ENCODE measurements at places on chromosomes 12 and 14. TPM values are rescaled to one million over a fixed set of nuclear protein-coding genes. Genes with fewer than 3 reads are reported as not detected.

DNA sequence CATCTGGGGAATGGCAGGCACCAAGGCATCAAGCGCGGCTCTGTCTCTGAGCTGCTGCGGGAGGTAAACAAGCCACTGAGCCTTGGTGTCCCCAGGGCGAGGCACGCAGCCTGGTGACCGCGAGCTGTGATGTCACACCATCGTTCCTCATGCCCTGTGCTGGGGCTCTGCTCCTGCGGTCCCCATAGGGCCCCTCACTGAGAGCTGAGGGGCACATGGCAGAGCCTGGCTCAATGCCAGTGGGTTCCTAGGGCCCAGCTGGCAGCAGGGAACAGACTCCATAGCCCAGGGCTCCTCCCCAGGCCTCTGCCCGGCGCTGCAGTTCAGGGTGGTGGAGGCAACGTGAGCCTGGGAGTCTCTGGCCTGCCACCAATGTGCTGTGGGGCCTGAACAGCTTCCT, 22.6 kb downstream of the CHGA start:
- no peaks in the 10 kb centered on the region for H3K4me1 ChIP-seq
- no peak for DNase-seq
- no peak overlapping the region for H3K4me3 ChIP-seq
- no peaks in the 10 kb centered on the region for H3K36me3 ChIP-seq
- H3K27me3 ChIP-seq: no peaks in the 10 kb centered on the region

- H3K27ac ChIP-seq: peak overlapping the region; percentile 95
- DNase-seq: peak; percentile 24
- H3K4me3 ChIP-seq: peak overlapping the region; percentile 50
Observed at GRCh38 chr12:32139064-32139421, 32.4 kb downstream of the BICD1 start.

DNA sequence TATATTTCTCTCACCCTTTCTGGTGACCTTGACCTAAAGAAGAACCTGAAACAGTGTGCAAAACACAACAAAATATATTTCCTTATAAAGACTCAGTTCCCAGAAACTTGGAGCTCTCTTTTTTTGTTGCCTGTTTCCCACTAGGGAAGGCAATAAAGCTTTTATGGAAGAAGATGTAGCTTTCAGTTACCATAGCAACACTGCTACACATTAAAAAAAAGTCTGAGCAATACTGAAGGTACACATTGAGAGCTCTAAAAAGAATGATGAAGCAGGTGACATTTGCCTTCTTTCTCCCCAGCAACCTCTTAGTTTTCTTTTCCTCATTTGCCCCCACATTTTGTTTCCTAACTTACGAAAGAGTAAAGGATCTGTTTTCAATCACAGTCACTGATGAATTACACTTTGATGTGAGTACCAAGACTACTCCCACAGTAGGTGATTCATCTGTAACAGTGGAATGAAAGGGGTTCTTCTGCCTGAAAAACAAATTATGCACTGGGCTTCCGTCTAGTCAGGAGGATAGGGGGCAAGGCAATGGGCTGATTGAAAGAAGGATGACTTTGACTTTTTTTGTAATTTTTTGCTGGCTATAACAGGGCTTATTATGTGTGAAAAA, 1.1 kb upstream of the CATSPERB start:
- no peaks in the 10 kb centered on the region for H3K4me1 ChIP-seq
- no peaks in the 10 kb centered on the region for H3K36me3 ChIP-seq
- no peak for DNase-seq
- no peaks in the 10 kb centered on the region for H3K27me3 ChIP-seq
- H3K27ac ChIP-seq: no peak overlapping the region
- no peak overlapping the region for H3K4me3 ChIP-seq

GRCh38 chr14:88204221-88204620, 118.8 kb downstream of the KCNK10 start:
- H3K27ac ChIP-seq: no peak overlapping the region
- DNase-seq: no peak
- H3K27me3 ChIP-seq: no peaks in the 10 kb centered on the region
- no peaks in the 10 kb centered on the region for H3K36me3 ChIP-seq
- H3K4me1 ChIP-seq: peaks cover 7% of the 10 kb centered on the region

GRCh38 chr14:61720741-61721140, 25.4 kb downstream of the HIF1A start:
- H3K4me3 ChIP-seq: no peak overlapping the region
- no peaks in the 10 kb centered on the region for H3K27me3 ChIP-seq
- DNase-seq: no peak
- peaks cover 18% of the 10 kb centered on the region for H3K36me3 ChIP-seq
- no peak overlapping the region for H3K27ac ChIP-seq

- H3K36me3 ChIP-seq: no peaks in the 10 kb centered on the region
- H3K4me1 ChIP-seq: no peaks in the 10 kb centered on the region
- no peak overlapping the region for H3K27ac ChIP-seq
- DNase-seq: no peak
Observed at GRCh38 chr12:88643685-88644084, 63.4 kb upstream of the KITLG start.

DNA sequence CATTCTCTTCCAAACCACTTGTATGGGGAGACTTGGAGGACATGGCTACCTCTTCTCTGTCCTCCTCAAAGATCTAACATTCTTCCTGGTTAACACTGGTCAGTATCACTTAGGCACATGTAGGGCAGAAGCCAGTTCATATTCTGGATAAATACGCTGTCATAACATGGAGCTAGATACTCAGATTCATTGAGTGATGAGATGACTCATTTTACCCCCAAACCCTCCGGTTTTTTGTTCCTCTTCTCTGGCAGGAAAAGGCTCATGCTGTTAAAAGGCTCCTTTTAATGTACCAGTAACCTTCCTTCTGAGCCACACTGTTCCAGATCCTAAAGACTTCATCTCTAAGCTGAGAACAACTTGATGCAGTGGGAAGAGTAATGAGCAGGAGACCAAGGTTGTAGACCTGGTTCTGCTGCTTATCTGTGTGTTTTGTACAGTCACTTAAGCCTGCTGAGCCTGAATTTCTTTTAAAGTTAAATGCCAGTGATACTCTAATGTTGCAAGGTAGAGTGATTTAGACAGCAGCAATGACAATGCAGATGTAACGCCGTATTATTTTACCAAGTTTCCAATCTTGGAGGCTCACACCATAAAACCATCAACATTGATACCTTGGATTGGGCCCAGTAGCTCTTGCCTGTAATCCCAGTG, 57.3 kb upstream of the ELK3 start:
- DNase-seq: no peak
- H3K27me3 ChIP-seq: no peaks in the 10 kb centered on the region
- no peaks in the 10 kb centered on the region for H3K36me3 ChIP-seq
- no peak overlapping the region for H3K27ac ChIP-seq
- no peaks in the 10 kb centered on the region for H3K4me1 ChIP-seq

- peaks cover 10% of the 10 kb centered on the region for H3K4me1 ChIP-seq
- H3K36me3 ChIP-seq: no peaks in the 10 kb centered on the region
Observed at GRCh38 chr12:83462419-83462818, 775.7 kb downstream of the TMTC2 start.

DNA sequence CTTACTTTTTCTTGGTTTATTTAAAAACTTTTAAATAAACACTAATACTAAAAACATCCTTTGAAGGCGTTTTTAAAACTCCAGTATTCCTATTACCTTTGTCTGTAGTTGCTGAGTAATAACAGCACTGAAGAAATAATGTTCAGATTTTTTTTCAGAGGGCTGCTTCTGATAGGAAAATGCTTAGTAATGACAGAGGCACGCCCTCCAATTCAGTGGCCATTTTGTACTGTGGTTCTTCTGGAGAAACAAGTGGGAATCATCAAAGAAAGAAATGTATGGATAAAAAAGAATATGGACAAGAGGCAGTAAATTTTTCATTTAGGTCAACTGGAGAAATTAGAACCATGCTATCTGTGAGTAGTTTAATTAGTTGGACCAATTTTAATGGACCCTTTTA, 13.6 kb downstream of the VEZT start:
- H3K36me3 ChIP-seq: peaks cover 11% of the 10 kb centered on the region
- no peak overlapping the region for H3K27ac ChIP-seq
- H3K4me3 ChIP-seq: no peak overlapping the region
- H3K4me1 ChIP-seq: peaks cover 9% of the 10 kb centered on the region

DNA sequence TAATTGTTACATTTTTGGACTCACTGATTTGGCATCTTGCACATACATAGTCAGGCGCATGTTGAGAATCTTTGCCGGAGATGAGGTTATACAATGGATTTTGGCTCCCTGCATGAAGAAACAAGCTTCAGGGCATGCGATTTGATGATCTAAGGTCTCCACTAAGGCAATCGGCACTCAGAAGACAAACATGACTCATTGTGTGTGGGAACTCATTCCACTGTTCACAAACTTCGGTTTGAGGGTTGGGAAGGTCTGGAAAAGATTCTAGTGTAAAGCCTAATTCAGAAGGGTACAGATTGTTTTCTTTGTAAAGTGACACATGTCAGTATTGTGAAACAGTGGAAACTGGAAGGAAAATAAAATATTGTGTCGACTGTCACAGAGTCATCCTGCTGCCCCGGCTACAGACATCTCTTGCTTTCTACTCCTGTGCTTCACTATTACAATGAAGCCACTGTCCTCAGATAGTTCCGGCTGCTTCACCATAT, 192.6 kb upstream of the HMGA2 start:
- DNase-seq: no peak
- H3K36me3 ChIP-seq: no peaks in the 10 kb centered on the region
- no peak overlapping the region for H3K4me3 ChIP-seq
- H3K27me3 ChIP-seq: no peaks in the 10 kb centered on the region
- no peaks in the 10 kb centered on the region for H3K4me1 ChIP-seq
- H3K27ac ChIP-seq: no peak overlapping the region

DNA sequence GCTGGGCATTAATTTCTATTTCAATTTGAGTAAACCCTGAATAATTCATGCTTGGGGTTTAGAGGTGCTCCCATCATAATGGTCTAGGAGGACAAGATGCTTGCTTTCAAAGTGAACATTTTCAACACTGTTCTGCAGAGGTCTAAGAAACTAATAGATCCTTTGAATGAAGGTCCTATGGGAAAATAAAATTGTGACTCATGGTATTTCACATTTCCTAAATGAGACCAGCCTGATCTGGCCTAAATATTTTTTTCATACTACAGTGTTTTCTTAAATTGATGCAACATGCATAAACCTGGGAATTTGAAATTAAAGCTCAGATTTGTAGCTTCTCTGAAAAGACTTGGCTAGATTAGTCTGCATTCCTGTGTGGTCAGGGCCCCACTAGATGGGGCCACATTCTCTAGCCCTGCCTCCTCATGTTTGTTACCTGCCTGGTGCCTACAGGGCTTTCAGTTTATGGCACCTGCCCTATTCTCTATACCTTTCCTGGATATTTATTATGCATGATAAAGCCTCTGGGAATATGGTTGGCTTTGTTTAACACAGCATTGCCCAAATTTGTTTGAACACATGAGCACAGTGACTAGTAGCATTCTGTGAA, 112.7 kb downstream of the METTL25 start:
- DNase-seq: no peak
- H3K36me3 ChIP-seq: no peaks in the 10 kb centered on the region
- H3K27me3 ChIP-seq: no peaks in the 10 kb centered on the region
- H3K27ac ChIP-seq: no peak overlapping the region
- H3K4me3 ChIP-seq: no peak overlapping the region
- H3K4me1 ChIP-seq: no peaks in the 10 kb centered on the region

Gene PLD4
- total RNA-seq: not detected

Gene ZNF664
- 133 TPM for total RNA-seq

Gene KCNC2
- total RNA-seq: not detected

Gene KANSL2
- total RNA-seq: 82.6 TPM

Gene CLEC4A
- total RNA-seq: 2.0 TPM

Gene GALNT8
- 2.6 TPM for total RNA-seq
